Osteoblast (primary cell): ENCODE measurements at places on chromosomes 12 and 14.

- no peaks in the 10 kb centered on the region for H3K36me3 ChIP-seq
- H3K4me1 ChIP-seq, result no peaks in the 10 kb centered on the region
- H3K4me3 ChIP-seq, result no peak overlapping the region
- no peak overlapping the region for H3K27ac ChIP-seq
- peak; percentile 92 for DNase-seq
- no peaks in the 10 kb centered on the region for H3K27me3 ChIP-seq
Measured at GRCh38 chr14:74973003-74973653, 17.7 kb upstream of the PGF start.

DNA sequence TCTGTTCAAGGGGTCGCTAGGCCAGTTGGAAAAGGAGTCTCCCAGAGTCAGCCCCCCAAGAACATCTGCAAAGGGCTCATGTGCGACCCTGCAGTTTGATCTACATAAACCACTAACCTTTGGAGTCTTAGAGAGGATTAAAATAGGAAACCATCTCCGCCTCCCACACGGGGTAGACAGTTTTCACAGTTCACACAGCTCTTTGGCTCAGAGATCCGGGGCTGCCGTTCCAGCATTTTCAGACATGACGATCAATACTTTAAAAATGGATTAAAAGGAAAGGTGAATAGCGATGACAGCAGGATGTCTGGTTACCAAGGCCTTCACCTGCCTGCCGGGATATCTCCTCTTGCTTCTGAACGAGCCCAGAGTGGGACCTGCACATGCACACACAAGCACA is 59.8 kb upstream of the BCL11B start:
- peaks cover 3% of the 10 kb centered on the region for H3K27me3 ChIP-seq
- no peak overlapping the region for H3K4me3 ChIP-seq
- no peaks in the 10 kb centered on the region for H3K4me1 ChIP-seq
- H3K36me3 ChIP-seq, result no peaks in the 10 kb centered on the region
- no peak for DNase-seq
- H3K27ac ChIP-seq, result no peak overlapping the region

DNA sequence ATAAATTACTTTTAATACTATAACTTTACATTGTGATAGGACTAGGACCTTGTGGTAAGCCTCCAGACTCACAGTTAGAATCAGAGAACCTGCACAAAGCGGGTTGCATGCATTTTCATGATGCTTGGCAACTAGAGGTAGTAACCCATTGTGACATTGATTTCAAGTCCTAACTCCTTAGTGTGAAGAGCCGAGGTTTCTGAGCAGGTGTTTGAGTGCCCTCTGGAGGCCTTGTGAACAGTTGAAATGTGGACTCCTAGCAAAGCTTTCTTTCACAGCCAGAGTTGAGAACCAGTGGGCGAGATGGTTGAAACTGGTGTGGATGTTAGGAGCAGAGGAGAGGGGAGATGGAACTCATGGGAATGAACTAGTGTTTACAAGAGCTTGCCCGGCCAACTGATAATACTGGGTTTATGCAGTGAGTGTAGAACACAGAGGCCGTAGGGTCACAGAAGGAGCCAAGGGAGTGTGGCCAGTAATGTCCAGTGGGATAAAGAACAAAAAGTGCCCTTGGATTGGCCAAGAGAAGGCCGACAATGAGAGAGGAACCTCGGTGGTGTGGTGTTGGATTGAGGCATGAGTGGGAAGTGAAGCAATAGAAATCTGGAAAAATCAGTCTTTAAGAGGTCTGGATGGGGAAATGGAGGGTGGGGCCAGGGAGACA is 10.9 kb downstream of the ZNF664 start:
- DNase-seq, result no peak
- no peaks in the 10 kb centered on the region for H3K27me3 ChIP-seq
- H3K36me3 ChIP-seq, result peaks cover 5% of the 10 kb centered on the region
- no peak overlapping the region for H3K27ac ChIP-seq
- peaks cover 15% of the 10 kb centered on the region for H3K4me1 ChIP-seq

GRCh38 chr14:103960457-103961055 is 18.2 kb upstream of the RD3L start:
- H3K27ac ChIP-seq, result no peak overlapping the region
- peaks cover 3% of the 10 kb centered on the region for H3K27me3 ChIP-seq
- no peak for DNase-seq
- no peak overlapping the region for H3K4me3 ChIP-seq

GRCh38 chr12:22641353-22642053 is 16.5 kb downstream of the ETNK1 start:
- no peak for DNase-seq
- no peaks in the 10 kb centered on the region for H3K36me3 ChIP-seq

DNA sequence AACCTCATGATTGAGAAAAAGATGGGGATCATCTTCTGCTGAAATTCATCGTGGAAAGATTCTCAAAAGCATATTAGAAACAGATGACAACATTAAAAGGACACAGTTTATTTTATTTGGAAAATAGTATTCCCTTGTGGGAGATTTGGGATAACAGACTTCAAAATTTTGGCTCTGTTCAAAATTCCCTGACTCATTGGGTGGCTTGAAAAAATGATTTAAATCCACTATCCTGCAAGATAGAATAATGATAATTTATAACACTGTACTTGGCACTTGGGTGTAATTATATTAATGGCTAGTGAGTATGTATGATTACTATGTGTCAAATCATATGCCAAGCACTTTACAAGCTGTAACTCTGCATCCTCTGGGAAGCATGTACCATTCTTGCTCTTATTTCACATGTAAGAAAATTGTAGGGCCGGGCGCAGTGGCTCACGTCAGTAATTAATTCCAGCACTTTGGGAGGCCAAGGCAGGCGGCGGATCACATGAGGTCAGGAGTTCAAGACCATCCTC is 128.8 kb downstream of the LMNTD1 start:
- H3K27ac ChIP-seq, result no peak overlapping the region
- no peaks in the 10 kb centered on the region for H3K27me3 ChIP-seq
- H3K36me3 ChIP-seq, result no peaks in the 10 kb centered on the region

GRCh38 chr12:87943762-87944161 is 85.4 kb downstream of the C12orf50 start:
- H3K36me3 ChIP-seq, result no peaks in the 10 kb centered on the region
- H3K27ac ChIP-seq, result no peak overlapping the region
- DNase-seq, result peak; percentile 51
- H3K27me3 ChIP-seq, result no peaks in the 10 kb centered on the region
- H3K4me3 ChIP-seq, result no peak overlapping the region

GRCh38 chr14:52248057-52248456 is 19.4 kb upstream of the PTGDR start:
- no peak overlapping the region for H3K4me3 ChIP-seq
- H3K4me1 ChIP-seq, result no peaks in the 10 kb centered on the region
- H3K27me3 ChIP-seq, result no peaks in the 10 kb centered on the region
- H3K36me3 ChIP-seq, result no peaks in the 10 kb centered on the region
- no peak overlapping the region for H3K27ac ChIP-seq

- peaks cover under 1% of the 10 kb centered on the region for H3K36me3 ChIP-seq
- DNase-seq, result peak; percentile 36
- peaks cover 10% of the 10 kb centered on the region for H3K4me1 ChIP-seq
- H3K27ac ChIP-seq, result no peak overlapping the region
Measured at GRCh38 chr14:24093207-24093900, 757 bp upstream of the PCK2 start.

DNA sequence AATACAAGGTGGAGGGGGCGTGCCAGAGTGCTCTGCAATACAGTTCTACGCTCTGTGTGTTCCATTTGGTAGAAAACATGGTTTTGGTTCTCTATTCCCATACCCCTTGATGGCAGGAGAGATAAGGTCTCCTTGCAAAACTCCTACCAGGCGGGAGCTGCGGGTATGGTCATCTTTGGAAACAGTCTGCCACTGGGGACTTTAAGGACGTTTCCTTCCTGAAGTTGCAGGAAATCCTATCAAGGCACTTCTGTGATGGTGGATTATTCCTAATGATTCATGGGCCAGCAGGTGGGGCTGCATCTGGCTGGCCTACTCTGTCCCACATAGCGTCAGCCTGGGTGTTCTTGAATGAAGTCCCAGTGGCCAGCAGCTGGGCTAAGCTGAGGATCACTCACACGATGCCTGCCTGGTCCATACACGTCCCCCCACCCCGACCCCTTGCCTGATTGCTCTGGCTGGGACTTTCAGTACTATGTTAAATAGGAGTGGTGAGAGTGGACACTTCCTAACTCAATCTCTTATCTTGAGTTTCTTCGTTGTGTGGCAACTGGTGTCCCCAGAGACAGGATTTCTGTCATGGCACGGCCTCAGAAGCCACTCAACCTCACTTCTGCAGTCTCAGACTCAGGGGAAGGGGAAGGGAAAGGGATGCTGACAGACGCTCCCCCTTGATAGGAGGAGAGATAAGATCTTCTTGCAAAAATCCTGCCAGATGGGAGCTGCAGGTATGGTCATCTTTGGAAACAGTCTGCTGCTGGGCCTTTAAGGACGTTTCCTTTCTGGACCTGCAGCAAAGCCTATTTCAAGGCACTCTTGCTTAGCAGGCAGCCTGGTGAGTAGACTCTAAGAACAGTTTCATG is 61.0 kb upstream of the FKBP4 start:
- no peaks in the 10 kb centered on the region for H3K36me3 ChIP-seq
- H3K27ac ChIP-seq, result no peak overlapping the region
- peak; percentile 65 for DNase-seq
- H3K4me1 ChIP-seq, result no peaks in the 10 kb centered on the region
- no peak overlapping the region for H3K4me3 ChIP-seq

- no peaks in the 10 kb centered on the region for H3K27me3 ChIP-seq
- no peak overlapping the region for H3K4me3 ChIP-seq
- H3K27ac ChIP-seq, result no peak overlapping the region
- peak; percentile 39 for DNase-seq
Measured at GRCh38 chr14:100836941-100837804, 11.3 kb downstream of the MEG3 start.

DNA sequence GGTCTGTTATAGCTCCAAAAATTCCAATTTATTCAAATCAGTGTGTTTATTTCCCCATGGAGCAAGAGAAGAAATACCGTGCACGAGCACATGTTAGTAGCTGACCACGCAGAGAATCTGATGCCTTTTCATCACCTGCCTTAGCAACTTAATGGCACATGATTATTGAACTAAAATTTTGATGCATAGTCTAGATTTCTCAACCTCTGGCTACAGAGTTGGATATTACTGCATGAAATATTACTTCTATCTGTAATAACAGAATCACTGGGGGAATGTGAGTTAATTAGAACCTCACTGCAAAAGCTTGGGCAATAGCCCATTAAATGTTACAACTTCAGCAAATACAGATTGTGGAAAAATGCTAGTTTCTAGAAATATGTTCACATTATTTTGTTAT is 335.8 kb downstream of the FLRT2 start:
- H3K4me1 ChIP-seq, result no peaks in the 10 kb centered on the region
- no peaks in the 10 kb centered on the region for H3K27me3 ChIP-seq
- no peak for DNase-seq

DNA sequence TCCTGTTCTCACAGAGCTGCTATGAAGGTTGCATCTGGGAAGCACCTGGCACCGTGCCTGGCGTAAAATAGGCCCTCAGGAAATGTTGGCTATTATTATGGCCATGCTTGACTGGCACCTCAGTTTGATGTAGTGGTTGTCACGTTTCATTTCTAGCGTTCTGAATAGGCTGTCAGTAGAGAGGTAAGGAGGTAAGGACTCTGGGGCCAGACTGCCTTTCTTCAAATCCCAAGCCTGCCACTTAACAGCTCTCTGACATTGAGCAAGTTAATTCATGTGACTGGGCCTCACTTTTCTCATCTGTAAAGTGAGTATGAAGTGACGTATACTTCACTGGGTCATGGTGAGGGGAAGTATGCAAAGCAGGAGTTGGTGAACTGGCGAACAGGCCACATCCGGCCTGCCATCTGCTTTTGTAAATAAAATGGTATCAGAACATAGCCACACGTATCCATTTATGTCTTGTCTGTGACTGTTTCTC is 196.2 kb downstream of the CACNA1C start:
- no peaks in the 10 kb centered on the region for H3K36me3 ChIP-seq
- no peak overlapping the region for H3K4me3 ChIP-seq
- H3K27me3 ChIP-seq, result no peaks in the 10 kb centered on the region
- H3K4me1 ChIP-seq, result peaks cover 48% of the 10 kb centered on the region
- peak; percentile 73 for DNase-seq

DNA sequence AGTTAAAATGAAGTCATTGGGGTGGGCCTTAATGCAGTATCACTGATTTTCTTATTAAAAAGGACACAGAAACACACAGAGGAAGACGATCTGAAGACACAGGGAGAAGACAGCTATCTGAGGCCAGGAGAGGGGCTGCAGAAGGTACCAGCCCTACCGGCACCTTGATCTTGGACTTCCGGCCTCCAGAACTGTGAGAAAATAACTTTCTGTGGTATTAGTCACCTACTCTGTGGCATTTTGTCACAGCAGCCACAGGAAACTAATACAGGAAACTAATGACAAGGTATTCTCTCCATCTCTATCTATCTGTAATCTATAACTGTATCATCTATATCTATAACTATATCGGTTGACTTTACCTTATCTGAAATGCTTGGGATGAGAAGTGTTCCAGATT is 1149.5 kb downstream of the BCL11B start:
- H3K27ac ChIP-seq, result no peak overlapping the region
- no peak for DNase-seq
- H3K4me1 ChIP-seq, result no peaks in the 10 kb centered on the region
- H3K4me3 ChIP-seq, result no peak overlapping the region
- no peaks in the 10 kb centered on the region for H3K27me3 ChIP-seq

DNA sequence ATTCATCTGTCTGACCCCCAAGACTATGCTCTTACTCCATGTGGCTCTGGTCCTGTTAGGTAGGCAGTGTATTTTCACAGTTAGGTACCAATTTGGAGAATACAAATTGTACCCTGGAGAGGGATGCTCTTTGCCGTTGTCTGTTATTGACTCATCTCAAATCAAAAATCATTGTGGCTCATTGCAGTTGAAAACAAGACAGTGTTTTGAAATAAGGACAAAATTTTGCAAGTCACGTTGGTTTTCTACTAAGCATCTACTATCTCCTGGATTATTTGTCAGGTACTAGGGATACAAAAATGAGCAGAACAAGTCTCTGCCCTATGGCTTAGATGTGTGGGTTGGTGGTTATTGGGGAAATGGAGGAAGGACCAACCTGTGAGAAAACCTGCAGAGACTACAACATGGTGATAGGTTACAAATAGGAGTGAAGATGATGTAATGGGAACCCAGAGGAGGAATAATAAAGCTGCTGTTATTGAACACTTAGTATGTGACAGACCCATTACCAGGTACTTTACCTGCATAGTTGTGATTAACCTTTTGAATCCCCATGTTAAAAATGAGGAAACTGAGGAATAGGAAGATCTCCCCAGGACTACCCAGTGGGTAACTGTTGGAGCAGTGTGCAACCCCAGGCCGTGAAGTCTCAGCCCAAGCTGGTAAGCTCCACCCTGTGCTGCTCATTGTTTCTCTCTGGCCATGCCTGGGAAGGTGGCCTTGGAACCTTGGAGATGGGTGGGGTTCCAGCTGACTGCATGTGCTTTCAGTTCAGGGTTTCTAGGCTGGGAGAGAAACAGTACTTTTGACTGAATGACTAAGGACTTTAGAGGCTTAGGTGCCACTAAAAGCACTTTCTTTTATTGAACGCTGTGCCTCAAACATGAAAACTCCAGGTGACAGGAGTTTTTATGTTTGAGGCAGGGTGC is 72.9 kb upstream of the SRSF5 start:
- no peak overlapping the region for H3K4me3 ChIP-seq
- H3K4me1 ChIP-seq, result peaks cover 17% of the 10 kb centered on the region
- H3K27ac ChIP-seq, result no peak overlapping the region
- DNase-seq, result no peak
- H3K36me3 ChIP-seq, result no peaks in the 10 kb centered on the region
- H3K27me3 ChIP-seq, result no peaks in the 10 kb centered on the region

GRCh38 chr14:100124551-100125088 is 34.8 kb downstream of the DEGS2 start:
- peaks cover 3% of the 10 kb centered on the region for H3K36me3 ChIP-seq
- peak; percentile 69 for DNase-seq
- no peak overlapping the region for H3K4me3 ChIP-seq
- peaks cover 7% of the 10 kb centered on the region for H3K4me1 ChIP-seq
